ENCODE measurements at places on chromosomes 3 and 15. TPM values are rescaled to one million over a fixed set of nuclear protein-coding genes. Genes with fewer than 3 reads are reported as not detected.

DNA sequence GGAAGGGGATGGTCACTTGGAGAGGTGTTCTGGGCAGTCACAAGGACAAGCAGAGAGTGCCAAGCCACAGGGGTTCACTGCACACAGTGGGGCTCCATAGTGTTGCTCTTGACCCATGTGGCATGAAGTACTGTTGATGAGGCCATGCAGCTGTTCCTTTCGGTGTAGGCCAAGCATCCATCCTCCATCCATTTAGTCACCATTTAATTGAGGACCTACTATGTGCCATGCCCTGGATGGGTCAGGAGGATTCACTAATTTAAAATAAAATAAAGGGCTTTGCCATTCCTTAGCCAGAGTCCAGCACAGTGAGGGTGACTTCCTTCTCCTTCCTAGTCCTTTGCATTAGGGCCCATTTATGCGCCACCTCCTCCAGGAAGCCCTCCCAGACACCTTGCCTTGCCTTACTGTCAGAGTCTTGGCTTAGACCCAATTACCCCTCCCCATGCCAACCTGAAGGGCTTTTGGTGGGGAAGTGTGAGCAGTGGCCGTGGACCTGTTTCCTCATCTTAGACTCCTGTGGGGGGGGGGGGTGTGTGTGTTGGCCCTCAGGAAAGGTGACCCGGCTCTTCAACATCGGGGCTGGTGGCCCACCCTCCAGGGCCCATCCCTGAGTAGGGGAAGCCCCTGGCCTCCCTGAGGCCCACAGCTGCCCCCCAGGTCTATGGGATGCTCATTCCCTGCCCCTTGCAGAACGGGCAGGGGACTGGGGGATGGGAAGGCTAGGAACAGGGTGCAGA lies 25.6 kb downstream of the PSTPIP1 start:
- no peak overlapping the region for H3K4me3 ChIP-seq
- H3K36me3 ChIP-seq = no peaks in the 10 kb centered on the region
- H3K27ac ChIP-seq = no peak overlapping the region
- H3K4me1 ChIP-seq = no peaks in the 10 kb centered on the region
- DNase-seq = no peak

GRCh38 chr3:13227315-13228165 lies 154.3 kb upstream of the IQSEC1 start:
- H3K27me3 ChIP-seq = no peaks in the 10 kb centered on the region
- no peak for DNase-seq
- no peak overlapping the region for H3K27ac ChIP-seq

GRCh38 chr15:67957435-67958132 lies 96.5 kb upstream of the PIAS1 start:
- DNase-seq = no peak
- H3K27me3 ChIP-seq = no peaks in the 10 kb centered on the region
- peaks cover 15% of the 10 kb centered on the region for H3K4me1 ChIP-seq
- H3K36me3 ChIP-seq = no peaks in the 10 kb centered on the region
- H3K27ac ChIP-seq = no peak overlapping the region

- no peak overlapping the region for H3K27ac ChIP-seq
- no peaks in the 10 kb centered on the region for H3K27me3 ChIP-seq
- H3K4me1 ChIP-seq = peaks cover 10% of the 10 kb centered on the region
- H3K36me3 ChIP-seq = 0 out of 2 replicates have a peak, but pooled peaks cover 3% of the 10 kb centered on the region
- no peak for DNase-seq
Measured at GRCh38 chr3:40930756-40931155, 268.5 kb upstream of the CTNNB1 start.

GRCh38 chr3:121493431-121493830 lies 52.4 kb downstream of the POLQ start:
- H3K4me3 ChIP-seq = no peak overlapping the region
- peaks cover 34% of the 10 kb centered on the region for H3K36me3 ChIP-seq
- DNase-seq = no peak
- H3K27ac ChIP-seq = no peak overlapping the region
- H3K4me1 ChIP-seq = no peaks in the 10 kb centered on the region
- no peaks in the 10 kb centered on the region for H3K27me3 ChIP-seq

The GRIP2 gene
- polyA plus RNA-seq = 3.6 TPM

DNA sequence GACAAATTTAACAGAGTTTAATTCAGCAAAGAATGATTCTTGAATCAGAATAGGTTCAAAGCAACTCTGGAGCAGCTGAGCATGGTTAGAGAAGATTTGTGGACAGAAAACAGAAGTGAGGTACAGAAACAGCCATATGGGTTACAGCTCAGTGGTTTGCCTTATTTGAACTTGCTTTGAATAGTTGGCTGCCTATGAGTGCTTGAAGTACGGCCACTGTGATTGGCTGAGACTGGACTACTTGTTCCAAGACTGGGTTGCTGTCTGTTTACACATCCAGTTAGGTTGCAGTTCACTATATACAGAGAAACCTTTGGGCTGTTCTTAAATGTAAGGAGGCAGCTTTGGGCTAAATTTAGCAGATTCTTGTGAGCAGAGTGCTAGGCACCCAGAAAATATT lies 79.4 kb upstream of the CADPS start:
- H3K36me3 ChIP-seq = no peaks in the 10 kb centered on the region
- H3K4me3 ChIP-seq = no peak overlapping the region
- no peaks in the 10 kb centered on the region for H3K27me3 ChIP-seq
- H3K4me1 ChIP-seq = peaks cover 21% of the 10 kb centered on the region
- no peak for DNase-seq

- no peak overlapping the region for H3K27ac ChIP-seq
- H3K4me1 ChIP-seq = peaks cover 10% of the 10 kb centered on the region
- no peak for DNase-seq
- H3K27me3 ChIP-seq = no peaks in the 10 kb centered on the region
Measured at GRCh38 chr15:100997442-100997841, 78.3 kb downstream of the LRRK1 start.

The TASOR gene
- 14.7 TPM for polyA plus RNA-seq

DNA sequence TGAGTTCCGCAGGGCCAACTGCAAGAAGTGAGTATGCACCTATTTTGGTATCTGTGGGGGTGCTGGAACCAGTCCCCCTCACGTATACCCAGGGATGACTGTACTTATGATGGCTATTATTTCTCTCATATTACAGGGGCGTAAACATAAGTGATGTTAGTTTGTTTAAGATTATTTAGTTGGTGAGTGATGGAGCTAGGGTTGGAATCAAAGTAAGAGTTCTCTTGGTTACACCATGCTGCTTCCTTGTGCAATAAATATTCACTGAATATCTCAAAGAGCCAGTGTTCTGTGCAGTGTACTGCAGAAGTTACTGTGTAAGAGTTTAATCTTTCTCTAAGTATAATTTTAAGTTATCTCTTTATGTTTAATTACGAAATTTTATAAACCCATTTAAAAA lies 12.8 kb upstream of the UTS2B start:
- no peaks in the 10 kb centered on the region for H3K27me3 ChIP-seq
- H3K27ac ChIP-seq = no peak overlapping the region
- no peak for DNase-seq
- H3K4me1 ChIP-seq = no peaks in the 10 kb centered on the region
- H3K4me3 ChIP-seq = no peak overlapping the region

DNA sequence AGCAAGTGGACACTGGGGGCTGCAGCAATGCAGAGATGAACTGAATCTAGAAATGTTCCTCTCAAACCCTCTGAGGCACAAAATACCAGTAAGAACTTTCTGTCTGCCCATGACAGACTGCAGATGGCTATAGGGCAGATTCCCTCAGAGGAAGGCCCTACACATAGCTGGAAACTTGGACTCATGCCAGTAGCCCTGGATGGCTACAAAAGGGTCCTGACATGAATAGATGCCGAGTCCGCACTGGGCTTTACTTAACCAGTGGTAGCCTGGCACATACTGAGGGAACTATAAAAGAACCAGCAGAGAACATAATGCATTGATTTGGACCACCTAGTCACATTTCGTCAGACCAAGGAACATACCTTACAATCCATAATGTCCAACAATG lies 66.7 kb downstream of the C3orf80 start:
- no peaks in the 10 kb centered on the region for H3K4me1 ChIP-seq
- H3K27ac ChIP-seq = no peak overlapping the region
- no peak for DNase-seq
- no peaks in the 10 kb centered on the region for H3K27me3 ChIP-seq

The SLITRK3 gene
- polyA plus RNA-seq = 0.90 TPM

DNA sequence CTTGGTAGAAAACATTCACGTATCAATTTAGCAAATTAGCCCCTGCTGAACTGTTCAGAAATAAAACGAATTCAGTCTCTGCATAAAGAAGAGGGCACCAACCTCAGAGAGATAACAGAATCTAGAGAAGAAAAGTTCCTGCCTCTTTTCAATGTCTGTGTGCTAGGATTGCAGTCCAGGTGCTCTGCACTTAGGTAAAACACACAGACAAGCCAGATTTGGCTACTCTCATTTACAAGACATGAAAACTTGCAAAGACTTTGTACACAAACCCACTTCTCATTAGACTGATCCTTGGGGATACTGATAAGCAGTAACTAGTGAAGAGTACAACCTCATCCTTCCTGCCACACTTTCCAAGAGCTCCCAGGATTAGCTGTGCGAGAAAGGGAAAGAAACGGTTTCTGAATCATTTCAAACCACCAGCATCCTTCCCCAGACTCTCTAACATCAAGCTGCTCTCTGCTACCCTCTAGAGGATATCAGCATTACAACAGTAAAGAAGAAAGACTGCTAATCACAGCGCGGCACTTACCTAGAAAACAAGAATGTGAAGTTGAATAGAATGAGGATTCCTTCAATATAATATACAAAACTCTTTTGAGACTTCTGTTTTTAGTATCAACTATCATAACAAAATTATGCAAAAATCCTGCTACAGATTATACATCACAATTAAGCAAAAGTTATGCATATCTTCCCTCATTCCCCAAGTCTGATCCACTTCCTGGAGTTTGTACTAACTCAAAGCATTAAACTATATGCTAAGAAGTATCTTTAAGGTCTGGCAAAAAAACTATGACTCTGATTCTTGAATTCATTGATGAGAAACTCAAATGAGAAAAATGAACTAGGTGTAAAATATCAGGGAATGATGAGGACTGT lies 306.4 kb downstream of the MAGI1 start:
- H3K27ac ChIP-seq = no peak overlapping the region
- DNase-seq = peak; percentile 93
- H3K4me3 ChIP-seq = no peak overlapping the region
- peaks cover 30% of the 10 kb centered on the region for H3K4me1 ChIP-seq

The TUSC7 gene
- polyA plus RNA-seq = not detected

- no peaks in the 10 kb centered on the region for H3K36me3 ChIP-seq
- no peak overlapping the region for H3K4me3 ChIP-seq
- no peak overlapping the region for H3K27ac ChIP-seq
- H3K27me3 ChIP-seq = no peaks in the 10 kb centered on the region
- peaks cover 16% of the 10 kb centered on the region for H3K4me1 ChIP-seq
Measured at GRCh38 chr15:68210821-68211655, 5.9 kb upstream of the CALML4 start.

DNA sequence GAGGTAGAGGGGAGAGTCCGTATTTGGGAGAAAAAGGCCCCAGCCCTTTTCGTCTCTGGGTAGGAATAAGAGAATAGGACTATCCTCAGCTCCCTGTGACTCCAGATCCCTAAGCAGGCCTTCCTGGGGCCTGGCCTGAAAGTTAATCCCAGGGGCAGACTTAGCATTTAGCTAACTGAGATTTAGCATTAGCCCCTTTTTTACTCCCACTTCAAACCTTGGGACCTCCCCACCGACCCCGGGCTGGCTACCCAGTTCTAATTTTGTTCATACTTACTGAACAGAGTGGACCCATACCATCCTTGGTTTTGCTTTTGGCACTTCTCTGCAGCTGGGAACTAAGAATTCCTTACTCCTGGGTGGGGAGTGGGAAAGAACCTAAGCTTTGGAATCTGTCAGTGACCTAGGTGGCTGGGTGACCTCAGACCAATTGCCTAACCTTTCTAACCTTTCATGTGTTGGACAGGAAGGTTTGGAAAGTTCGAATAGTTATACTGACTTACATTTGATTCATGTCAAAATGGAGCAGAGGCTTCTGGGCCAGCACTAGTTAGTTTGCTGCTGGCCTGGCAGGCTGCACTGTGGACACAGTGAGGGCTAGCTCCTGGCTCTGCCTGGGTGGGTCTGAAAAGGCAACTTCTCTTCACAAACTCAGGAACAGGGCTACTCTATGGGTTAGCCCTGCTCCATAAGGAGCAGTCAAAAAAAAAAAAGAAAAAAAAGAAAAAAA lies 11.6 kb downstream of the TTC21A start:
- H3K36me3 ChIP-seq = no peaks in the 10 kb centered on the region
- no peak for DNase-seq
- no peaks in the 10 kb centered on the region for H3K4me1 ChIP-seq
- no peak overlapping the region for H3K27ac ChIP-seq
- no peaks in the 10 kb centered on the region for H3K27me3 ChIP-seq

- H3K27me3 ChIP-seq = no peaks in the 10 kb centered on the region
- no peak overlapping the region for H3K27ac ChIP-seq
- H3K36me3 ChIP-seq = no peaks in the 10 kb centered on the region
- DNase-seq = no peak
- no peaks in the 10 kb centered on the region for H3K4me1 ChIP-seq
Measured at GRCh38 chr3:148319161-148319915, 378.4 kb upstream of the AGTR1 start.

DNA sequence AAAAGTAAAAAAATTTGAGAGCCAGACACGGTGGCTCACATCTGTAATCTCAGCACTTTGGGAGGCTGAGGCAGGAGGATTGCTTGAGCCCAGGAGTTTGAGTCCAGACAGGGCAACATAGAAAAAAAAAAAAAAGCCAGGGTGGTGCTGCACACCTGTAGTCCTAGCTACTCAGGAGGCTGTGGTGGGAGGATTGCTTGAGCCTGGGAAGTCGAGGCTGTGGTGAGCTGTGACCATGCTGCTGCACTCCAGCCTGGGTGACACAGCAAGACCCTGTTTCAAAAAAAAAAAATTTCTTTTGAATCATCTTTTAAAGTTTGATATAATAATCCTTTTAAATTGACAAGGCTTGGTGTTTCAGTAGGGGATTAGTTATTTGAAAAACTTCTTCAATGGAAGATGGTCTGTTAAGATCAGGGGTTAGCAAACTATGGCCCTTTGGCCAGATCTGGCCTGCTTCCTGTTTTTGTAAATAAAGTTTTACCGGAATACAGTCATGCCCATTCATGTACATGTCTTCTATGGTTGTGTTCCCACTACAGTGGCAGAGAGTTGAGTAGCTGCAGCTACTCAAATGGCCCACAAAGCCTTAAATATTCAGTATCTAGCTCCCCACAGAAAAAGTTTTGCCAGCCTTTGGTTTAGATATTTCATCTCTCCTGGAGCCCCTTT lies 28.9 kb downstream of the CDAN1 start:
- no peak overlapping the region for H3K4me3 ChIP-seq
- no peaks in the 10 kb centered on the region for H3K4me1 ChIP-seq
- H3K27ac ChIP-seq = no peak overlapping the region

The TTC23 gene
- 6.3 TPM for polyA plus RNA-seq

DNA sequence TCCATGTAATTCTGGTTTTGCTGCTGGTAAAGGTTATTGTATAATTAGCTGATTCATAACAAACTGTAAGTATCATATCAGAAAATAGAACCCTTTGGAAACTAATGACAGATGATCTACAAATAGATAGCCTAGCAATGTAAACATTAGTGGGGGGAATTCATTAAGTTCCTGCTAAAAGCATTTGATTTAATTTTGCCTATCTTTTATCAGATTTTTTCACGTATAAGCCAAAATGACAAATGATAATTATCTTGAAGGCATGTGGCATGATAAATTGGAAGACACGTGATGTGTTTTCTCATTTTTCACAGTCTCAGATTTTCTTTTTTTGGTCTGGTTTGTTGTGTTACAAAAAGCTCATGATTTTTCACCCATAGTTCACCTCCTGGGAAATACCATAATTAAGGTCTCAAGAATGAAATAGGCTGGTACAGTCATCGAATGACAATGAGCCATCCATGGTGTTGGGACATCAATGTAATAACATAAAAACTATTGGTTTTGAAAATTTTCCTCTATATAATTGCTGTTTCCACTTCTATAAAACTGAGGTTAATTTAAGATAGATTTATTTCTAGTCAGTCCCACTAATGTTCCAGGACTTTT lies 325.9 kb upstream of the TBL1XR1 start:
- H3K4me1 ChIP-seq = peaks cover 8% of the 10 kb centered on the region
- no peak overlapping the region for H3K4me3 ChIP-seq
- no peak overlapping the region for H3K27ac ChIP-seq
- H3K27me3 ChIP-seq = no peaks in the 10 kb centered on the region

Data from GM23338 (cell line).